ENCODE measurements at places on chromosomes 6 and 20.

DNA sequence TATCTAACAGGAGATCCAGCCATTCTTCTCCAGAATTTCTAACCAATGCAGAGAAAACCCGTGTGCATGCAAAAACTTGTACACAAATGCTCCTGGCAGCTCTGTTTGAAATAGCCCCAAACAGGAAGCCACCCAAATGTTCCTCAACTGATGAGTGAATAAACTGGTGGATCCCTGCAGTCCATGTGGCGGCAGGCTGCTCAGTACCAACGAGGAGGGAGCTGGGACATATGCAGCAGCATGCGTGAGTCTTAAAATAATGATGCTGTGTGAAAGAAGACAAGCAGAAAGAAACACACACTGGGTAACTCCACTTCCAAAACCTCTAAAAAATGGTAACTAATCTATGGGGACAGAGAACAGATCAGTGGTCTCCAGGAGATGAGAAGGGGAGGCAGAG, 542.1 kb upstream of the AGPAT4 start:
- DNase-seq: no peak

DNA sequence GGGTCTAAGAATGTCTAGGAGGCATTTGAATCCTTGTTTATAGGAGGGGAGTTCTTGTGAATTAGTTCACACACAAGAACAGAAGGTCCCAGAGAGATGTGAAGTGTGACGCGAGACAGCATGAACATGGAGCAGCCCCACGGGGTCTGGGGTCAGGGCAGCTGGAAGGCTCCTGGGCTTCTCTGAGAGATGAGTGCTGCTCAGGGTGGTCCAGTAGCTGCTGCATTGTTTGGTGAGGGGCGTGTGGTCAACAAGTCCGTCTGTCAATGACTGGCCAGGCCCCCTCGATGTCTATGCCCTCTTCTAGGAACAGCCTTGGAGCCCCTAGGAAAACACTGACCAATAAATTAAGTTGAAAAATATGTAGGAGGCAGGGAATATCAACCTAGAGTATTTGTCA, 40.2 kb upstream of the GABRR1 start:
- no peak for DNase-seq

GRCh38 chr6:133568970-133569889, 319.7 kb upstream of the TCF21 start:
- peak; percentile 84 for DNase-seq

GRCh38 chr20:24662752-24663365, 193.4 kb downstream of the SYNDIG1 start:
- DNase-seq: no peak

DNA sequence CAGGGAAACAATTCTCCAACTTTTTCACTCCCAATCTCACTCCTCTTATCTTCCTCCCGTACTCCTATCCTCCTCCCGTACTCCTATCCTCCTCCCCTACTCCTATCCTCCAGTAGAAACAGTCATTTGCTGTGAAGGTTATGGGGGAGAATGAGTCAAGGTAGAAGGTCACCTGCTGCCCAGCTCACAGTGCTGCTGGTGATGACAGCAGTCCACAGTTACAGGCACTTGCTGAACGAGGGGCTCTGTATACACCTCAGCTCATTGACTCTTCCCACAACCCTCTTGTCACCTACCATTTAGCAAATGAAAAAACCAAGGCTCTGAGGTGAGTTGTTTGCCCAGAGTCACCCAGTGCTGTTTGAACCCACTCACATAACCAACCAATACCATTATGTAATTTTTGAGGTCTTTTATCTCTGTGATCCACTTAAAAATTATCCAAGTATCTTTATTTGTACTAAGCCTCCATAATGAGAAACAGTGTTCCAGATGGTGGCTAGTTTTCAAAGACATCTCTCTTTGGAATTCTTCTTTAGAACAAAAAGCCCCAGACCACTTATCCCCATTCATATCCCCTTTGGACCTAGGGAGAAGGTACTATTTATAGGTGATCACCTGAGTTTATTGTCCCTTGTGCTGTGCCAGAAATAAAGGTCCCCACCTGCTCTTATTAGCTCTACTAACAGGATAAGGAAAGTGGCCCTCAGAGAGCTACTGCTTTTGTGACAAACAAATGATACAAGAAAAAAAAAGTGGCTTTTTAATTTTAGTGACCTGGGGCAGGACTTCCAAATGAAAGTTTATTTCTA, 53.2 kb downstream of the PTPN1 start:
- no peak for DNase-seq

DNA sequence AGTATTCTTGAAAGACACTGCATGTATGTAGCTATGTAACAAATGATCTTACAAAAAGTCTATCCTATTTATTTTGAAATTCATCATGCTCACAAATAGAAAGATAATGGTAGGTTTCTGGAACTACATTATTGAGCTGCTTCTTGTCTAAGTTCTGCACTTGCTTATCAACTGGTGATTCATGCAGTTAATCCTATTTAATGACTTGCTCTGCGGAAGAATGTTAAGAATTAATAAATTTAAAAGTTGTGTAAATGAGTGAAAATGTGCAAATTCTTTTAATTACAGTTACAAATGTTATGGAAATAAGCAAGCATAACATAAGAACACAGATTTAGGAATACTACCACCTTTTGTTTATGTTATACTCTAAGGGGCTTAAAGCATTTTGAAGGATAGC, 67.1 kb upstream of the MCM9 start:
- no peak for DNase-seq

GRCh38 chr20:35421322-35421721, 9.5 kb upstream of the UQCC1 start:
- DNase-seq: no peak

GRCh38 chr20:5080384-5080877, 39.3 kb downstream of the PCNA start:
- DNase-seq: no peak

GRCh38 chr20:16810216-16810615, 62.1 kb downstream of the OTOR start:
- DNase-seq: no peak

GRCh38 chr20:21016751-21017150, 89.4 kb downstream of the LINC00237 start:
- DNase-seq: no peak

DNA sequence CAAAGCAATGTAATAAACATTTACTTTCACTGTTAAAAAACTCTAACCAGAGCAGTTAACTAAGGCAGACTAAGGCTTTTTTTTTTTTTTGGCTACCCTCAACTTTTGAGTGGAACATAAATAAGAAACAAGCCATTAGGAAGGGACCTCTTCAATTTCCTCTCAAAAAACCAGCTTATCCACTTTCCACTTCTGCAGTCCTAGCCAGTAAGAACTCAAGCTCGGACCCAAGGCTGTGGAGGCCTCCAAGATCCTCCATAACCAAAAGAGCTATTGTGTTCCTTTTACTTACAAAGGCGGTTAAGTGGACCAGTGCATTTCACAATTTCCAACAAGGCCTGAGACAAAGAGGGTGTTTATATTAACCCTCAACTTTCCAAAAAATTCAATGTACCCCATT, 5.3 kb downstream of the KCNK5 start:
- DNase-seq: no peak

GRCh38 chr20:33846291-33846935, 35.3 kb downstream of the CHMP4B start:
- DNase-seq: no peak

- no peak for DNase-seq
These were observed 18.9 kb upstream of the TRAM2 start for GRCh38 chr6:52595796-52596130.

GRCh38 chr6:53287336-53288225, 61.2 kb downstream of the ELOVL5 start:
- no peak for DNase-seq

DNA sequence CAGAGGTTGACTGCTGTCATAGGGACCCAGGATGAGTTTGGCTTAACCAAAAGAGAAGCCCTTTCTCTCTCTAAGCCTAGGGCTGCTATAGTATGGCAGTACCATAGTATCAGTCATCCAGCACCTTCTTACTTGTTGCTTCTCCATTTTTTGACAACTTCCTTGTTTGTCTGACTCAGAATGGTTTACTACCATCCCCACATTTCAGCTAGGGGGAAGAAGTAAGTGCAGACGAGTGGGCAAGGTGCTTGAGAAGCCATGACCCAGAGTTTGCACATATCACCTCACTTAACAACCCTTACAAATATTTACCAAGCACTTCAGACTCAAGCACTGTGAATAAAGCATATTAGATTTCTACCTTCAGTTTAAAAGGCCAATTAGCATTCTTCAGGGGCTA, 289.9 kb upstream of the TSHZ2 start:
- DNase-seq: no peak

GRCh38 chr6:15776458-15776980, 113.7 kb upstream of the DTNBP1 start:
- DNase-seq: no peak

- no peak for DNase-seq
These were observed 39.3 kb downstream of the TSBP1 start for GRCh38 chr6:32332433-32332832.

GRCh38 chr20:32163951-32164350, 43.6 kb downstream of the PLAGL2 start:
- DNase-seq: no peak

DNA sequence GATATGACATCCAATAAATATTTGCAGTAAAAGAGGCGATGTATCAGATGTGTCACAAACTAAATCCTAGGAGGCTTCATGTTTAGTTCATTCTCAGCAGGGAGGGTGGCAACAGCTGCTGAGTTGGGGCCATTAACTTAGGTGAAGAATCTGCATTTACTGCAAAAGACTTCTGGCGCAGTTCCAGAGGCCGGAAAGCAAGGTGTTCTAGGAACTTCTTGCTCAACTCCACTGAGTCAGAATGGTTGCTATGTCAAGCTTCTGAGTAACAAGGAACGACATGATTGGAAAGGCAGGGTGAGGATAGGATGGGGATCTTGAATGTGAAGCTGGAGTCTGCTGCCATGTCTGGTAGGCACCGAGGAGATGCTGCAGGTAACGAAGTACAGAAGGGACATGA, 11.7 kb downstream of the ADNP start:
- no peak for DNase-seq

DNA sequence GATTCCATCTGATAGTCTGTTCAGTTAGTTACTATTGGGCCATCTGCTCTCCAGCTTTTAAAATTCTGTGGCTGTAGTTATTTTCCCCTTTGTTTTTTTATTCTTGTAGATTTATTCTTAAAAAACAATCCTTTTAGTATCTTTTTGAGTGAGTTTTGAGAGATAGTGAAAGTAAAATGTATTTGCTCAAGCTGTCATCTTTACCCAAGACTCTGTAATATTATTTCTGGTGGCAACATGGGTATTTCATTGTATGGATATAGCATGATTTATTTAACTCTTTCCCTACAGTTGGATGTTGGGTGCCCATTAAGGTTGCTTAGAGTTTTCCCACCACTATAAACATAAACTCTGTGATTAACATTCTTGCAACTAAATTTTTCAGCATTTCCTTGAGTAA, 24.6 kb downstream of the STK4 start:
- no peak for DNase-seq

- DNase-seq: no peak
These were observed 221.7 kb upstream of the TAB2 start for GRCh38 chr6:149095842-149096241.

GRCh38 chr20:31972471-31973021, 4.6 kb downstream of the XKR7 start:
- peak; percentile 73 for DNase-seq

DNA sequence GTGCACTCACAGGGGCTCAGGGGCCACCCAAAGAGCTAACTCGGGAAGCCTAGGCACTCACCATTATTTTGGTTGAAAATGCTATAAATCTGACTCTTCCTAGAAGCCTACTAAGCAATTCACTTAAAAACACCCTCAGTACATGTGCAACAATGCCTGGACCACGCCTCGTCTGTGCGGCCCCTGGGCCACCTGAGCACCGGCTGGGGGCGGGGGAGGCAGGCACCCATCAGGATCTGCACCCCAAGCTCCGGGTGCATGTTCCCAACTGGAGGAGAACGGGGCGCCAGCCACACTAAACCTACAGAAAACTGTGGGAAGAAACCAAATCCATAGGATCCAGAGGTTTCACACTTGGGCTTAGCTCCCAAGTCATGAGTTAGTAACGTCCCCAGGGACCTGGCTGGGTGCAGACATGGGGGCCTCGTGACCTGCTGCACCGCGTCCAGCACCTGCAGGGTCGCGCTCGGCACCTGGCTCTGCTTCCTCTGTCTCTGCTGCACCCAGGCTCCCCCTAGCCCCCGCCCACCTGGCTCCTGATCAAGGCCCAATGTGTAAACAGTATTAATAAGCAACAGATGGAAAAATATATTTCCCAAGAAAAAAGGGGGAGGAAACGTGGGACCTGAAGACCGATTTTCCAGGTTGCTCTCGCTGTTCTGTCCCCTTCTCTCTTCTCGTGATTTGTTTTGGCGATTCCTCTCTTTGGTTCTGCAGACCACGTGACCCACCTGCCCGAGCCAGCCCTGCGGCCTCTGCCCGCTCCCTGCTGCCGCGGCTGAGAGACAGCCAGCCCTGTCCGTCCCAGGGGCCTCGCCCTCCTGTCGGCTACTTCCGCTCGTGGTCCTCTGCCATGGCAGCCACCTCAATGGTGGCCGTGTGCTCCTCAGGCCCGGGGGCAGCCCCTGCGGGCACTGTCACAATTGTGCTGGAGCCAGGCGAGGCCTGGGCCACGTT, 15.5 kb upstream of the HELZ2 start:
- peak; percentile 43 for DNase-seq

- DNase-seq: peak; percentile 30
These were observed 83.8 kb upstream of the NXT1 start for GRCh38 chr20:23266530-23267398.

DNA sequence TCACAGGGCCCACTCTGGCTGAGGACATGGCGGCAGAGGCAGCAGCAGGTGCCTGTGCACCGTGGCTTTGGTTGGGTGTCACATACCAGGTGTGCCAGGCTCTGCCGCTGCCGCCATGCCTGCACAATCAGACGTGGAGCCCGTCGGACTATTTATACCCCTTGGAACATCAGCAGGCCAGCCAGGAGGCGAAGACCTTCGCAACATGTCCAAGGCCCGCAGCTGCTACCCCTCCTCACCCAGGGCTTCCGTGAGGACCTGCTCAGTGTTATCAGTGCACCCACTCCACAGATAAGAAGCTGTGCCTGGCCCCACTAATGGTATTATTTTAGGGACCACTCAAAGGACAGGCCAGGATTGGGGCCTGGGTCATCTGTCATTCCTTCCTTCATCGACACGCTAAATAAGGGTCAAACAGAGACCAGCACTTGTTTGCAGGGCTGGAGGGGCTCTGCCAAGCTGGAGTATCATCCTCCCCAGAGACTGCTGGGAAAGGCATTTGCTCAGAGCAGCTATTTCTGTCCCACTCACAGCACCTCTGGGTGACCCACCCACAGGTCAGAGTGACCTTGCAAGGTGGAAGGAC, 109.2 kb downstream of the BMP7 start:
- no peak for DNase-seq

DNA sequence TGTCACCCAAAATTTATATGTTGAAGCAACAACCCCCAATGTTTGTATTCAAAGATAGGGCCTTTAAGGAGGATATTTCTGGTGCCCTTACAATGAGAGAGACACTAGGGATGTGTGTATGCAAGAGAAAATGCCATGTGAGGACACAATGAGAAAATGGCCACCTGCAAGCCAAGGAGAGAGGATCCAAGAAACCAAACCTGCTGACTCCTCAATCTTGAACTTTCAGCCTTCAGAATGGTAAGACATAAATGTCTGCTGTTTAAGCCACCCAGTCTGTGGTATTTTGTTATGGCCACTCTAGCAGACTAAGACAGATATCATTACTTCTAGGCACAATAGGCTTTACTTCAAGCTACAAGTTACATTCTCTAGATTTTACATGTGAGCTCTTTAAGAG, 1145.1 kb upstream of the MAP3K7 start:
- DNase-seq: no peak
